HT-29 (cell line): ENCODE measurements at places on chromosomes 2 and 18. TPM values are rescaled to one million over a fixed set of nuclear protein-coding genes. Genes with fewer than 3 reads are reported as not detected.

- peak; percentile 69 for DNase-seq
These were observed 1.2 kb upstream of the CHMP1B start for GRCh38 chr18:11849841-11850634.

GRCh38 chr2:189439342-189439741, 1.9 kb upstream of the WDR75 start:
- peak; percentile 16 for DNase-seq

GRCh38 chr2:123688231-123688940, 336.7 kb upstream of the CNTNAP5 start:
- DNase-seq = no peak

- DNase-seq = no peak
These were observed 6.4 kb downstream of the TNS1 start for GRCh38 chr2:217996361-217996760.

DNA sequence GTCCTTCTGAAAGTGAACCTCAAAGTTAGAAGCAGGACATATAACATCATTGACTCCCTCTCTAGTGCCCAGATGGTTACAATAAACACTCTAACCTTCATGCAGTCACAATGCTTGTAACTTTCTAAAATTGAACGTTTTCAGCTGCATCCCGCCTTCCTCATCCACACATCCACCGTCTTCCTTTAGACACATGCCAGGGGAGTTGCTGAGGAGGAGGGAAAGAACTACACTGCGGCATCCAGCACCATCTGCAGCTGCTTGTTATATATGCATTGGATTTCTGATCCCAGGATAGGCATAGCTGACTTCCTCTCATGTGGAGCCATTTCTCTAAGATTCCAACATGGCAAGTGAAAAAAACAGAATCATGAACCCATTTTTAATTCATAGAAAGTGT, 96.8 kb downstream of the FBXO15 start:
- DNase-seq = no peak

DNA sequence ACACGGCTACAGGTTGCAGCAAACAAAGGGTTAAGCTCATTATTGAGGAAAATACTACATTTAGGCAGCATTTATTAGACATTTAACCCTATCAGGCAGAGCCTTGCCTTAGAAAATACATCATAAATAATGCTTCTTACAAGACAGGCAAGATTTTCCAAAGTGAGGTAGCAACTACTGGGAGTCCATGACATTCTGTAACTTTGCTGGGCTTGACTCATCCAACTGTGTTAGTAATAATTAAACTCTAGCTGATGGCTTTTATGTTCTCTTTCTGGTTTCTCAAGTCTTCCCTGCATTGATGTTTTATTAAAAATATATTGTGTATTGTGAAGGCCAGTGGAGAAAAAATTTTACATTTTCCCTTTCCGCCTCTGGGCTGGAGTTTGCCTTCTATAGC, 291.3 kb downstream of the AFF3 start:
- no peak for DNase-seq

GRCh38 chr2:121803503-121803902, 48.1 kb downstream of the TSN start:
- DNase-seq = no peak

- DNase-seq = peak; percentile 4
These were observed 69.3 kb downstream of the MARCO start for GRCh38 chr2:119011162-119011909.

- DNase-seq = no peak
These were observed 117.4 kb downstream of the FMNL2 start for GRCh38 chr2:152452256-152452973.

- no peak for DNase-seq
These were observed 382.6 kb upstream of the ZNF804A start for GRCh38 chr2:184215745-184216144.

DNA sequence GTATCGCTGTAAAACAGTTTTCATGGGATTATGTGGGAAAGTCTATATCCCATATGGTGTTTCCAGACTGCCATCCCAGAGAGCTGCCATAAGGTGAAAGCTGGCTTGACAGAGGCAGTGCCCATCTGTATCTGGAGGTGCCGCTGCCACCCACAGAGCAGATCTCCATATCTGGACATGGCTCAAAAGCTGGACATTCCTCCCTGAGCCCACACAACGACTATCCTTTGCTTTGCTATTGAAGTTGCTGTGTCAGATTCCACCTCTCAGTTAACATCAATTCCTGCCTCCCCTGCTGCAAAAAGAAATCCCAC, 55.2 kb downstream of the RND3 start:
- no peak for DNase-seq

DNA sequence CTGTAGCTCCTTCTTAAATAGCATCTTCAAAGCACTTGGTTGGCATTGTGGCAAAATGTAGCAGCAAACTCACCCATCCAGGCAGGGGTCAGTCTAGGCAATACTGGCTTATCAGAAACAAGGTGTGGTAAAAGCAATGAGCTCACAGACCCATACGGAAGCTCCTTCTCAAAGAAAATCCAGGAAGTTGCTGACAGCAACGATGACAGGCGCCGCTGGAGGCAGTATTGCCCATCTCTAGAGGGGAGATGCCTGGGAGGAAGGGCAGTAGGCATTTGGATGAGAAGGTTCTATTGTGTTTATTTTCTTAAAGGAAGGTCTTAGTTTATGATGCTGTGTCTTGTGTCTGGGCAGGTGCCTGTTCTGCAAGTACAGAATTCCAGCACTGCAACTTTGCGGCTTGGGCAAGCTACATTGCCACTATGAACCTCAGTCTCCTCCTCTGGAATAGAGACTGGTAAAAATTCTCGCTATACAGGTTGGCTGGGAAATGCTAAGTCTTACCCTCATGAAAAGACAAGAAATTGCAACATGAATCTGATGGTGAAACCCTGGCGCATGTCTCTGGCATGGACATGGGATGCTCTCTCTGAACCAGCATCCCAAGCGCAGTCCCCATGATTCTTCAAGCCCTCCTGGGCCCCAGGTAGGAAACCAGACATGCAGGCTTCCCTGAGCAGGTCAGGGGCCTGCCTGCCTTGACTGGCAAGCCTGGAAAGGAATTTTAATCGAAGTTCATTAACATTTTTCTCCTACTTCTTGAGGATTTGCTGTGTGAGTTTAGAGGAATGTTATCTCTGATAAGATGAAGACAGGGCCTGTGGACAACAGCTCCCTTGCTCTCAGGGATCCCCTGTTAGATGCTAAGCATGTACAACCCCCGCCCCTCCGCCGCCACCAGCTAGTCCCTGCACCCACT, 156.0 kb downstream of the TFCP2L1 start:
- DNase-seq = peak; percentile 82

DNA sequence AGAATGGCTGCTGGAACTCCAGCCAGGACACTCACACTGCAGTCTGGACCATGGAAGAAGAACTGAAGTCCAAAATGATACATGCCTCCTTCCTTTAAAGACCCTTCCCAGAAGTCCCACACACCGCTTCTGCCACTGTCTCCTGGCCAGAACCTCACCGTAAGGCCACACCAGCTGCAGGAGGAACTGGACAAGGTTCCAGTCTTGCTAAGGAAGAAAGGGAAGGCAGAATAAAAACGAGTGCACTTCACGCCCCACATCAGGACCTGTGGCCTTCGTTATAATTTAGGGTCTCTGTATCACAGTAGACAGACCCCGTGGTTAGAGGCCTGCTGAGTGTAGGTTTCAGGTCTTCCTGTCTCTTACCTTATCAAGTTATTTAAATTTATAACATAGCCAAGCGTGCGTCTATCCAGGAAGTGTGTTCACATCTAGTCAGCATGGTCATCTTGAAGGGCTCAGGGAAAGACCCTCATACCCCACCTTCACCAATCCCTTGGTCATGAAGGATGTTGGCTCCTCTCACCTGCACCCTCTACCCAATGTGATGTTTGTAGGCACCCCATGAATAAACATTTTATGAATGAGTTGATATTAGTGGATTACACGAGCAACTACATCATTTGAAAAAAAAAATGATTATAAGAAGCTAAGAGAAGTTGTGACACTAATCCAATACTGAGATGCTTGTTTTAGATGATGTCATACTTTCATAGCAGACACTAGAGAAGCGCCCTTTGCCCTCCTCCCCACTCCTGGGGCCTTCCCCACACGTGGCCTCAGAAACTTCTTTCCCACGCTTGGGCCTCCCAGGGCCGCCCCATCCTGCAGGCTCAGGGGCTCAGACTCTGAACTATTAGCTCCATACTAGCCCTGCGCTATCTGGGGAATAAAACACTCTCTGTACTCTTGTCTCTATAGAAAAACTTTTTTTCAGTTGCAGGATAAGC, 157.6 kb downstream of the FAM210A start:
- DNase-seq = no peak

- peak; percentile 74 for DNase-seq
These were observed 65.8 kb upstream of the EML6 start for GRCh38 chr2:54657664-54658083.

DNA sequence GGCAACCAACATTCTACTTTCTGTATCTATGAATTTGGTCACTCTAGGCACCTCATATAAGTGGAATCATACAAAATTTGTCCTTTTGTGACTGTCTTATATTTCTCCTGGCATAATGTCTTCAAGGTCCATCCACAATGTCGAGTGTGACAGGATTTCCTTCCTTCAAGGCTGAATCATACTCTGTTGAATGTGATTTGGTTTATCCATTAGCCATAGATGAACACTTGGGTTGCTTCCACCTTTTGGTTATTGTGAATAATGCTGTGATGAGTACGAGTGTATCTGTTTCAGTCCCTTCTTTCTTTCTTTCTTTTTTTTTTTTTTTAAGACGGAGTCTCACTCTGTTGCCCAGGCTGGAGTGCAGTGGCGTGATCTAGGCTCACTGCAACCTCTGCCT, 311.3 kb downstream of the TGIF1 start:
- DNase-seq = no peak

DNA sequence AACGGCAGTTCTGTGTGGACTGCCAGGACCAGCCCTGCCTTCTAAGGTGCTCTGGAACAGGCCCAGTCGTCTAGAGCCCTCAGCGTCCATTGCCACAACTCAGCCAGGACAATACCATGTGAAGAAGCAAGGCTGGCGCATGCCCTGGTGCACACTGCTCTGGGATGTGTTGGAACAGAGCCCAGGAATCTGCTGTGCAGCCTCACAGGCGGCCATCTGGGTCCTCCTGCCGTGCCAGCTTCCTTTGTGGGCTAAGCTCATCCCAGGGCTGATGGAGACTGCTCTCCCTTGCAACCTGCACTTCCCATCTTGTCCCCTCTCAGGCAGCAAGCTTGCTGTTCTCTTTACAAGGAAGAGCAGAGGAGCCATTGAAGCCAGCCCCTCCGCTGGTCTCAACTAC, 246.4 kb upstream of the PXDN start:
- DNase-seq = peak; percentile 45

- peak; percentile 69 for DNase-seq
These were observed 38.4 kb downstream of the PELI1 start for GRCh38 chr2:64105670-64106461.

DNA sequence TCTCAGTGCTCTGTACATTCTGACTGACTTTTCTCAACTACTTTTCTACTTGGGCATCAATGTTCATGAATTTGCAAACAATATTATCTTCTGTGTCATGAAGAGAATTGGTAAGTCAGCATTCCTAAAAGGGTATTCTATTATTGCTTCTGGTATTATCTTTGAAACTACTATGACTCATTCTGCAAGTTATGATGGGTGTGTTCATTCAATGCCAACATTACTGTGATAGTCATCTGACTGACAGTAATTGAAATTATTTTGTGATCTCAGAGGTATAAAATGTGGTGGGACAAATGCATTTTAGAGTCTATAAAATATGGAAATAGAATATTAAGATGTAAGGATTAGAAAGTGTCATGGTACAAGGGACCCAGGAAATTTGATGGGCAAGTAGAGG, 736.0 kb upstream of the CELF4 start:
- DNase-seq = no peak

- no peak for DNase-seq
These were observed 27.0 kb upstream of the ST3GAL5 start for GRCh38 chr2:85915606-85916303.

GRCh38 chr18:76323891-76324290, 171.2 kb downstream of the ZNF516 start:
- DNase-seq = no peak

The UNC50 gene
- 18.4 and 20.7 TPM in 2 replicates for total RNA-seq

The DNAH7 gene
- 0.39 and 0.58 TPM in 2 replicates for total RNA-seq

The TMEM169 gene
- total RNA-seq = 0.08 and 0.53 TPM in 2 replicates

The CMPK2 gene
- 5.5 and 16.5 TPM in 2 replicates for total RNA-seq

The EGR4 gene
- 0.37 and 2.2 TPM in 2 replicates for total RNA-seq

The PTMA gene
- 1,191 and 1,224 TPM in 2 replicates for total RNA-seq

The AMER3 gene
- total RNA-seq = not detected in 2 replicates

The GPBAR1 gene
- 0.05 and 0.56 TPM in 2 replicates for total RNA-seq

The FKBP1B gene
- total RNA-seq = not detected in 2 replicates

The NOP58 gene
- 67.2 and 73.4 TPM in 2 replicates for total RNA-seq

The SKOR2 gene
- not detected in 2 replicates for total RNA-seq

The NT5DC4 gene
- 1.4 and 1.6 TPM in 2 replicates for total RNA-seq

The LYPD6 gene
- total RNA-seq = 0.68 and 1.2 TPM in 2 replicates

The SPATS2L gene
- total RNA-seq = 60.5 and 64.0 TPM in 2 replicates
